ENCODE measurements at places on chromosomes 6 and 20. TPM values are rescaled to one million over a fixed set of nuclear protein-coding genes. Genes with fewer than 3 reads are reported as not detected.

Gene CST1
- not detected for polyA plus RNA-seq

Gene COL9A3
- polyA plus RNA-seq = 0.34 TPM

Gene ARMH2
- not detected for polyA plus RNA-seq

Gene ZFP57
- 0.32 TPM for polyA plus RNA-seq

Gene GNAS-AS1
- polyA plus RNA-seq = 0.42 TPM

Gene OPN5
- polyA plus RNA-seq = not detected

Gene PPP1R16B
- not detected for polyA plus RNA-seq
